Femur (tissue), 1 donor: ENCODE measurements at places on chromosomes 2 and 18.

DNA sequence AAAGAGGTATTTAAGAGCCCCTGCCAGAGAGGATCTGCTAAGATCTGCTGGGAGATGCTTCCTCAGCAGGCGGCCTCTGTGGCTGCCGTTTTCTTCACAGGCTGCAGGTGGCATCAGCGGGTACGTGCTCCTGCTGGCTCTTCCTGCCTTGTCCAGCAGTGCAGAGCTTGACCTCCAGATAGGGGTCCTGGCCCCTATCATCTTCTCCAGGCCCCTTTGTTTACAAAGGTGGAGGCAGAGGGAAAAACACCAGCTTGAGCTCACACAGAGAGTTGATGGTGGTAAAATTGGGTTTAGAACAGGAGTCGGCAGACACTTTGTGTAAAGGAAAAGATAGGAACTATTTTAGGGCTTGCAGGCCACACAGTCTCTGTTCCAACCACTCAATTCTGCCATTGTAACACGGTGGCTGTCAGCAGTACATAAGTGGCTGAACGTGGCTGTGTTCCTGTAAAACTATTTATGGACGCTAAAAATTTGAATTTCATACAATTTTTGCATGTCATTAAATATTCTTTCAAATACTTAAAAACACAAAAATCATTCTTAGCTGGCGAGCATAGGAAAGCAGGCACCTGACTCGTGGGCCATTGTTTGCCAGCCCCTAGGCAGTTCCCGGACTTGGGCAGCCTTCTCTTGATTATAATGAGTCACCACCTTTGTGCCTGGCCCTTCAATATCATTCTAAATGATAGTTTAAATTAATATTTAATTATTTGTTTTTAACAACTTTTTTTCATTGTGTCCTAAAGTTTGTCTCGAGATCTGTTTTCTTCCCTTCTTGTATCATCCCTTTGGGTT lies 98.2 kb upstream of the B3GNT7 start:
- peak; percentile 52 for DNase-seq

DNA sequence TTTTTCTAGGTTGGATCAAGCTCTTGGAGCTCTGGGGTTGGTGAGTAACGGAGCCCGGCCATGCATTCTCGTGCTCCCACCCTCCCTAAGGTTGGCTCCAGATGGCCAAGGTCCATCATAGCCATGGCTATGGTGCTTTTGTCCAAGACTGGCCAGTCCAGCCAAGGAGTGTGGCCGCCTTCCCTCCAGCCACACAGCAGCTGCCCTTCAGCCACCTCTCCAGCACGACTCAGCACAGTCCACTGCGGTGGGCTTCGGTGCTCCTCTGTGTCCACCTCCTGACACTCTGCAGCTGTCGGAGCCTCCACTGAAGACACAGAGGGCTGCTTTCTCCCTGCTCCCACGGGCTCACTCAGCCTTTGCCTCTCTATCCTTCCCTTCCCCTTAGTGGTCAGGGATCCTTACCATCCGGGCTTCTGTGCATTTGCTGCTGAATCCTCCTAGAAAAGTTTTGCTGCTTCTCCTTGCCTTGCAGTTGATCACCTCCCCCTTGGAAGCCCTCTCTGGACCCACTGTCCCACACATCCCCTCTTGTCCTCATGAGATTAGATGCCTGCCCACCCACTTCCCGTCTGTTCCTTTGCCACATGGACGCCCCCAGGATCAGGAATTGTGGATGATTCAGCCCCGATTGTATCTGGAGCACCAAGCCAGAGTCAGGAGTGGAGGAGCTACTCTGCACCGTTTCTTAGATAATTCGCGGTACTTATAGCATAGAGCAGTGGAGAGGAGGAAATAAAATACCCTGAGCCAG lies 177.1 kb upstream of the COPS8 start:
- DNase-seq: no peak

DNA sequence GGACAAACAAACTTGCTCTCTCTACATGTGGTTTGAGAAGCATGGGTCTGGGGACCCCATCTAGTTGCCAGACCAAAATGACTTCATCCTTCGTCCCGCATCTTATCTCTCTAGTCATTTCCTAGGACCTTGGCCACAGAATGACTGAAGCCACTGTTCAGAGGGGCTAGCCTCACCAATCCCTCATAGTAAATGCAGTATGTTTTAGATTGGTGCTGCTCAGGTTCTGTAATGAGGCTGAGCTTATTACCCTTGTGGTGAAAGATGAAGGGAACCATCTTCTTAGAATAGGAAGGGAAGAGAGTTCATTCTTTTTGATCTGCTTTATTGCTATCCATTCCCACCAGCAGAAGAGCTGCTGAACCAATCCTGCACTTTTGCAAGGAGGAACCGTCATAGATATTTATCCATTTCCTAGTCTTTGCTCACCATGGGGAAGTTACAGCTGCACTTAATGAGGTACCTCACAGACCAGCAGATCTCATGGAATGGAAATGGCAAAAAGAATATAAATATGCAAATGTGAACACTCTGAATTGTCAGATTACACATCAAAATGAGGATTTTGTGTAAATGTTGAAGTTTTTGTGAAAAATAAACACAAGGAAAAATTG lies 436.7 kb downstream of the LPIN1 start:
- DNase-seq: no peak

GRCh38 chr2:57407772-57408201 lies 638.8 kb upstream of the VRK2 start:
- no peak for DNase-seq

DNA sequence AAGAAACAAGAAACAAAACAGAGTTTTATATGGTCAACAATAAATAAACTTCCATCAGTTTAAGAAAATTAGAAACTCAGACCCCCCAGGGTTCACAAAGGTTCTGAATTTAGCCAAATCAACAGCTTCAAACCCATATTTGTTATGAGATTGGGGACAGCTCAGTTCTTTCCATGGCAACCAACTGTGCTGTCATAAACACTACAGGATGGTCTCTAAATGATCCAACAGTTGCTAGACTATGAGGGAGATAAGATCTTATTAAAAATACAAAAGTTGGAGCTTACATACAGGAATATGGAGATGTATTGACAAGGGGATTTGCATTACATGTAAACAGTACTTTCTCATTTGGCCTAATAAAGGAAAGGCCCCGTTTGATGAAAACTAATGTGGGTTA lies 154.6 kb upstream of the CTAGE1 start:
- DNase-seq: no peak

GRCh38 chr2:101223814-101224231 lies 28.9 kb upstream of the CNOT11 start:
- DNase-seq: peak; percentile 57

GRCh38 chr2:150174971-150175421 lies 312.5 kb downstream of the RND3 start:
- DNase-seq: no peak

DNA sequence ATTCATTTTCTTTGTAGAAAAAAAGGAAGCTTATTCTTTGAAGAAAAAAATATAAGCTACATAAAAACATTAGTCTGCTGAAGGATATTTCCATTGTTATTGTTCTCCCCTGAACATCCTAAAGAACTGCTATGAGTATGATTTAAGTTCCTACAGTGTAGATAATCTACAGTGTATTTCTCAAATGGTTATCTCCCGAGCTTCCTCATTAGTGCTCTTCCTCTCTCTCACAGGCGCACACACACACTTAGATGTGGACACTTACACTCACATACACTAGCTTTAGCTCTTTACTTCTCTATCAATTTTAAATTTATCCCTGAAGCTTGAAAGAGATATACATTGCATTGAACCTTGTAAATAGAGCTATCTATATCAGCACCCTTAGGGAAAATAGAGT lies 681.0 kb downstream of the KCNJ3 start:
- no peak for DNase-seq

DNA sequence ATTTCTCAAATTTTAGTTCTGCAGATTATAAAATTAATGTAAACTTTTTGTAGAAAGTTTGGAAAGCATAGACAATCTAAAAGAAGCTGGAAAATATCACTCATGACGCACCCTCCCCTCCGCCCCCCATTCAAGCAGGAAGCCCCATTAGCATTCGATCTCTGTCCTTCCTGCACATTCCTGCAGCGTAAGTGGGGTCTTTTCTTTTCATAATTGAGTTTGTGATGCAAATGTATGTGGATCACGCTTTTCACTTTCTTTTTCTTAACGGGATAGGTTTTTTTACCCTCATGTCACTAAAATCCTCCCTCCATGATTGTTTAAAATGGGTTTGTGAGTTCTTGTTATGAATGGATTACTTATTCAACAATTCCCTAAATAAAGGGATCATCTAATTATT lies 181.7 kb upstream of the HDAC4 start:
- no peak for DNase-seq

DNA sequence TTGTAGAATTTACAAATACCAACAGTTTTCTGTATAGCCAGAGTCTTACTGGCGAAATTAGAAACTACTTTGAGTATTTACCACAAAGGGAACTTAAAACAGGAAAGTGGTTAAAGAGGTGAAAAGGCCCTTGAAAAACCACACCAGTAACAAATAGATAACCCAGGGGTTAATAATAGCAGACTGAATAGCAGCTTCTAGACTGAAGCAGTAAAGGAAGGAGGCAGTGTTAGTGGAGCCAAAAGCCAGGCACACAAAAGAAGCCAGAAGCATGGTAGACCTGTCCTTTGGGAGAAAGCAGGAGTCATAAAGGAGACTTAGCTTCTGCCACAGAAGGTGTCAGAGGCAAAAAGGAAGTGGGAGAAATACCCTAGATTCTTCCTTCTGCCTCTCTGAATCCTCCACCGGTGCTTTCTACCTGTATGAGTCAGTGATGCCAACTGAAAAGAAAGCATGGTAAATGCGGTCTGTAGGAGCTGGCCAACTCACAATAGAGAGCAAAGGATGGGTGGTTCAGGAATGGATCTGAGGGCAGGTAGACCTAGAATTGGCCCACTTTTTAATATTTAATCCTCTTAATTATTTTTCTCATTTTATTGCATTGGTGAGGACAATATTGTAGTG lies 97.3 kb downstream of the ARL6IP6 start:
- no peak for DNase-seq

DNA sequence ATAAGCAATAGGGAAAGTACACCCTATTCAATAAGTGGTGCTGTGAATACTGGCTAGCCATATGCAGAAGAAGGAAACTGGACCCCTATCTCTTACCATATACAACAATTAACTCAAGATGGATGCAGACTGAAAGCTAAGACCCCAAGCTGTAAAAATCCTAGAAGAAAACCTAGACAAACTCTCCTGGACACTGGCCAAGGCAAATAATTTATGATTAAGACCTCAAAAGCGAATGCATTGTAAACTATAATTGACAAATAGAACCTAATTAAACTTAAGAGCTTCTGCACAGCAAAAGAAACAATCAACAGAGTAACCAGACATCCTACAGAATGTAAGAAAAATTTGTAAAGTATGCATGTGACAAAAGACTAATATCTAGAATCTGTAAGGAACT lies 41.1 kb upstream of the ASXL3 start:
- no peak for DNase-seq

GRCh38 chr2:135212757-135213156 lies 160.7 kb downstream of the RAB3GAP1 start:
- no peak for DNase-seq

GRCh38 chr18:10750191-10751035 lies 224.6 kb downstream of the NAPG start:
- no peak for DNase-seq

DNA sequence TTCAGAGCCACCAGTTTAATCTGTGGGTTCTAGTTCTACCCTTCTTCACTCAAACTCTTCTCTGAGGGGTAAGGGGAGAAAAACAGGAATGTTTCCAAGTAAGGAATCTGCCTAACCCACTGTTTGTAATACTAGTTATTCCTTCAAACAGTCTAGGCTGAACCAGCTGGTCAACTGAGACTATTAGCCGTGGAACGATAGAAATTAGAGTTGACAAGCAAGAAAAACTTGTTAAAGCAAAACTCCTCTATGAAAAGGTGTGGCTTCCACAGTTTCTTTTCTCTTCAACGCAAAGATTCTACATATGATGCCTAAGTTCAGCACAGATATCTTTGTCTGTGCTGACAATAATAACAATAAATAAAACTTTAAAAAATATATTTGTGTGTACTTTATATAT lies 11.5 kb downstream of the PAIP2B start:
- DNase-seq: no peak

GRCh38 chr2:106825161-106825560 lies 60.8 kb downstream of the ST6GAL2 start:
- DNase-seq: no peak

DNA sequence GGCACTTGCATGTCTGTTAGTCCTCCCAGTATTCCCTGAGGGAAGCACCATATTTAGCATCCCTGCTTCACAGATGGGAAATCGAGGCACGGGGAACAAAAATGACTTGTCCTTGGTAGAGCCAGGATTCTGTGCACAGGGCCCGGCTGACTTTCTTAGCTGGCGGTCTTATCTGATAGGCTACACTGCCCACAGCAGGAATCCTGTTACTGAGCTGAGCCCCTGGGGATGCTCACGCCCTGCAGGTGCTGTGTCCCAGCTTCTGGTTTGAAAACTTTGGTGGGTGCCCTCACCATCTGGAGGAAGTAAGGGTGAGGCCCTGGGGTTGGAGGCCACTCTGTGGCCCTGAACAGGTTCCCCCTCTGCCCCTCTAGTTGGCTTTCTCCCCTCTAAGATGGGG lies 68.4 kb upstream of the MCFD2 start:
- no peak for DNase-seq

- no peak for DNase-seq
These were observed 87.4 kb upstream of the MSTN start for GRCh38 chr2:190149908-190150307.

- no peak for DNase-seq
These were observed 28.8 kb downstream of the SP100 start for GRCh38 chr2:230444832-230445231.

DNA sequence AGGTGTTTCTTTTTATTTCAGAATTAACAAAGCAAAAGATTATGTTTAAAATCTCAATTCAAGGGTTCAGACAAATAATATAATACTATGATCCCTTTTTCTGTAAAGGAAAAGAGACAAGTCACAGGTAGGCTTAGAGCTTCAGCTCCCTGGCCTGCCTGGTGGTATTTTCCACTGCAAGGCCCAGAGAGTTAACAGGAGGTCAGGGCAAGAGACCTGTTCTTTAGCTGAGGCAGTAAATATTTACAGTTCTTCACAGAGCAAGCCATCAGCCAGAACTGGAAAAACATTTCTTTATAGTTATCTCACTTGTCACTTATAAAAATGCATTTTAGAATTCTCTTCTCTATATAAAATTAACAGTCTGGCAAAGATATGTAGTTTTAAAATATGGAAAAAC lies 70.1 kb downstream of the EPG5 start:
- DNase-seq: no peak

- no peak for DNase-seq
These were observed 136.2 kb downstream of the FMNL2 start for GRCh38 chr2:152470861-152471854.

- peak; percentile 54 for DNase-seq
These were observed 627 bp downstream of the CDCA7 start for GRCh38 chr2:173355132-173355865.

- no peak for DNase-seq
These were observed 292.1 kb downstream of the RDH14 start for GRCh38 chr2:18268400-18268799.

GRCh38 chr2:241242306-241242705 lies 53.8 kb downstream of the ANO7 start:
- no peak for DNase-seq

GRCh38 chr2:17752892-17753802 lies 463 bp downstream of the SMC6 start:
- peak; percentile 66 for DNase-seq
